ENCODE measurements at places on chromosomes 1 and 21.

DNA sequence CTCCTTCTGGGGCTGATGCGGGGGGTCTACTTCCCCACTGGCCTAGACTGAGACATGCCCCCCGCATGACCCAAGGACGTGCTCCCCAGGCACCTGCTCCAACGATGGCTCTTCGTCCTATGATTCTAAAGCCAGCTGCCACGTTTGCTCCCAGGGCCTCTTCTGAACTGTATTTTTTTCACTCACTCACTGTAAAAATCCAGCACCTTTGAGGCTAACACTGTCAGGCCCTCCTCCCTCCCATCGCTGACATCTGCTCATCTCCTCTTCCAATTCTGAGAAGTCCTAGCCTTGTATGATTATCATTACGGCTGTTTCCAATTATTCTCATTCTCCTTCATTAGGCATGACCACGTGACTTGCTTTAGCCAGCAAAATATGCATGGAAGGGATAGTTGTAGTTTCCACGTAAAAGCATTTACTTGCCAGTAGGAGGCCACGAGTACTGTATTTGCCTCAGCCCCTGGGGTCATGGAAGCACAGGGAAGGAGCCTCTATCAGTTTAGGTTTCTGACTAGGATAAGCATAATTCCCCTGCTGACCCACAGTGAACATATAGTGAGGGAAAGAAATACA, 19.1 kb upstream of the EDN2 start:
- no peak for DNase-seq

- no peak for DNase-seq
These were observed 34.8 kb downstream of the CLCA1 start for GRCh38 chr1:86503406-86504136.

- DNase-seq = peak; percentile 50
These were observed 187.7 kb upstream of the USP24 start for GRCh38 chr1:55402671-55403464.

DNA sequence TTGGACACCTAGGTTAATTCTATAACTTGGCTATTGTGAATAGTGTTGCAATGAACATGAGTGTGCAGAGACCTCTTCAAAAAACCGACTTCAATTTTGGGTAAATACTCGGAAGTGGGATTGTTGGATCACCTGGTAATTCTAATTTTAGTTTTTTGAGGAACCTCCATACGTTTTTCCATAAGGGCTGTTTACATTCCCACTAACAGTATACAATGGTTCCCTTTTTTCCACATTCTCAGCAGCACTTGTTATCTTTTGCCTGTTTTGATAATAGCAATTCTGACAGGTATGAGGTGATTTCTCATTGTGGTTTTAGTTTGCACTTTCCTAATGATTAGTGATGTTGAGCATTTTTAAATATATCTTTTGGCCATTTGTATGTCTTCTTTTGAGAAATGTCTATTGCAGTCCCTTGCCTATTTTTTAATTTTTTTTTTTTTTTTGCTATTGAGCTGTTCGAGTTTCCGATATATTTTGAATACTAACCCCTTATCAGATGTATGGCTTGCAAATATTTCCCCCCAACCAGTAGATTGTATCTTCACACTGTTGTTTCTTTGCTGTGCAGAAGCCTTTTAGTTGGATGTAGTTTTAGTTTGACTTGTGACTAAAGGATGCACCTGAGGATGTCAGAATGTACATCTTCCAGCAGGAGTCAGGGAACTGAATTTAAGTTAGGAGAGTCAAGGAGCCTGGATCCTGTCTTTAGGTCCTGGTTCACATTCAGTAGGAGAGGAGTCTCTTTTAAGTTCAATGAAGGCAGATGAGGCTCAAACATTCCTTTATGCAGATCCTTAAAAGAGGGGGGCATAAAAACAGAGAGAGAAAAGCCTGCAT, 120.0 kb downstream of the S1PR1 start:
- DNase-seq = no peak

- DNase-seq = no peak
These were observed 527.7 kb downstream of the LTN1 start for GRCh38 chr21:28464988-28465387.

GRCh38 chr1:172818841-172819527, 160.1 kb downstream of the FASLG start:
- no peak for DNase-seq

All from HT1080 (cell line).